Stromal cell of bone marrow (primary cell): ENCODE measurements at places on chromosomes 4 and X.

DNA sequence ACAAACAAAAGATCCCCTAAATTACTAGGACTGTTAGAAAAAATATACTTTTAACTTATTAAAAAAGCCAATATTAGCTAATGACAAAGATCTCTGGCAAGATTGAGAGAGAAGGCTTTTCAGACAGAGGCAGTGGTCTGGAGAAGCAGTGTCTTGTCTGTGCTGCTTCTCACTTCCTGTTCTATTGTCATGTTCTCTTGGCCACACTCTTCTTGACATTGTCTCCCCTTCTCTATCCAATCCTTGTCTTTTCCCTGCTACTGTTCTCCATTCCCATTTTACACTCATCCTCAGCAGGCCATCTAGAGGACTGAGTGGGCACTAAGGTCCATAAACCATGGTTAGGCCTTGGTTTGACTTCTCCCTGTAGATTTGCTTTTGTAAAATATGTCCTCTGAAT is 14.0 kb upstream of the TAPT1 start:
- DNase-seq, result no peak

- DNase-seq, result no peak
Measured at GRCh38 chr4:15149234-15149838, 147.1 kb downstream of the CPEB2 start.

GRCh38 chr4:25856756-25857155 is 6.0 kb downstream of the SEL1L3 start:
- no peak for DNase-seq

GRCh38 chr4:41749631-41750039 is 1.1 kb upstream of the PHOX2B start:
- no peak for DNase-seq

GRCh38 chrX:7088968-7089615 is 58.4 kb upstream of the STS start:
- DNase-seq, result no peak
